ENCODE measurements at places on chromosomes 5 and 9. TPM values are rescaled to one million over a fixed set of nuclear protein-coding genes. Genes with fewer than 3 reads are reported as not detected.

Gene ADAMTS12
- not detected for total RNA-seq

Gene NR6A1
- 0.83 TPM for total RNA-seq

Gene BICD2
- 16.5 TPM for total RNA-seq

Gene FAM151B
- 0.24 TPM for total RNA-seq

Gene SH3RF2
- 0.12 TPM for total RNA-seq

Gene MARCOL
- total RNA-seq = not detected
